HT-29 (cell line): ENCODE measurements at places on chromosomes 3 and 15.

GRCh38 chr15:27853624-27854455 is 245.3 kb downstream of the OCA2 start:
- DNase-seq = no peak

GRCh38 chr3:178505832-178506231 is 30.4 kb upstream of the KCNMB2 start:
- no peak for DNase-seq

DNA sequence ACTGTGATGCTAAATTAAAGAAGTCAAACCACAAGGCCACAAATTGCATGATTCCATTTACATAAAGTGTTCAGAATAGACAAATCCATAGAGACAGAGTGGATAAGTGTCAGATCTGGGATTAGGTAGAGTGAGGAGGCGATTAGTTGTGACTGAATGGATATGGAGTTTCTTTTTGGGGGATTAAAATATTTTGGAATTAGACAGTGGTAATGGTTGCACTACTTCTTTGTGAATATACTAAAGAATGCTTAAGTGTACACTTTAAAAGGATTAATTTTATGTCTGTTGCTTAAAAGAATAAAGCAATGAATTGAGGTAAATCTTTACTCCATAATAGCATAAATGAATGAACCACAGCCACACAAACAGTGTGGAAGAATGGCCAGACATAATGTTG is 175.5 kb upstream of the CADM2 start:
- no peak for DNase-seq

- DNase-seq = no peak
These were observed 82.8 kb downstream of the SSR3 start for GRCh38 chr3:156472150-156472549.

- DNase-seq = no peak
These were observed 275.8 kb downstream of the SQOR start for GRCh38 chr15:45910671-45911070.

DNA sequence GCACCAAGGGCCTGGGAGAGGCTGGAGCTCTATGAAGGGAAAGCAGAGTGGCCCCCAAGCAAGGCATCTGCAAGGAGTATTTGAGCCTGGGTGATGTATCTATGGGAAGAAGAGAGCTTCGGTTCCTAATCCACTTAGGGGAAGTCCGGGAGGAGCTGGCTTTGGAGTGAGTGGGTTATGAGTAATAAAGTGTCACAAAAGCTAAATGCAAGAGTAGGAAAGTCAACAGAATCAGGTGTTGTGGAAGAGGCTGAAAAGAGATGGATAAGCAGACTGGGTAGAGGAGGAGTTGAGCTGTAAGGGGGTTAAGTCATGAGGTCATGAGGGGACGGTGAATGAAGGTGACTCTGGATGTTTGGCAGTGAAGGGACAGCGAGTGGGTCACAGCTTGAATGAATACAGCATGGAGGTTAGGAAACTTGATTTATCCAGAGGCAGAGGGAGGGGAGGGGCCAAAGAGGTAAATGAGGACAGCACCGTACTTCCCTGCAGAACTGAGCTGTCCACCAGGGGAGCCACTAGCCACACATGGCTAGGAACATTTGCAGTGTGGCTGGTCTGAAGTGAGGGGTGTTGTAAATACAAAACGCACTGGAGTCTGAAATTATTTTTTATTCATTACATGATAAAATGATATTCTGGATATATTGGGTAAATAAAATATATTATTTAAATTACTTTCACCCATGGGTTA is 83.3 kb downstream of the ADCY5 start:
- DNase-seq = peak; percentile 58

- DNase-seq = no peak
These were observed 904.3 kb downstream of the NSUN3 start for GRCh38 chr3:94967196-94967595.

- DNase-seq = peak; percentile 32
These were observed 7.7 kb downstream of the SNX4 start for GRCh38 chr3:125512135-125512920.

DNA sequence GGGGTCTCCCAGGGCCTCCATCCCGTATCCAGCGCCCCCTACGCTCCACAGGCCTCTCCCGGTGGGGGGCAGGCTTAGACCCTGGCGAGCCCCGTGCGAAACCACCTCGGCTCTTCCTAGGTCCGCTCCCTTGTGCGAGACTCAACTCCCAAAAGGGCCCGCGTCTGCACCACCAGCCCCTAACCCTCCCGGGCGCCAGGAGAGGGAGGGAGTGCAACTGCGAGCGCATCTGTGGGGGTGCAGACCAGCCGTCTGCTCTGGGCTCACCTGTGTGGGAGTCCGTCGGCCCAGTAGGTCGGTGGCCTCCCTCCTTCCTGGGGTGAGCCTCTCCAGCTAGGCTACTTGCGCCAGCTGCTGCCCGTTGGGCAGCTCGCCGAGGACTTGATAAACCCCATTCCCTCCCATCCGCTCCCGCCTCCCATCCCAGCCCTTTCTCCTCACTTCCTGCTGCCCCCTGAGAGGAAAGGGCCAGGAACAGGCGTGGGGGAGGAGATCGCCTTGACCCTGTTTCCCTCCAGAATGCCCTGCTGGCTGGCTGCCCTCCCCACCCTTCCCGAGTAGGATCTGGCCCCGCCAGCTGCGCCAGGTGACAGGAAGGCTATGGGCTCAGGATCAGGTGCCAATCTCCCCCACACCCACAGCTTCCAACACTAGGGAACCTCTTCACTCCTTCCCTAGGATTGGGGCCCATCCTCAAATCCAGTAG is at the start of gene HYAL2:
HYAL2 (minus strand) TSS at position 360 of the 706 bp plus-strand sequence. CDS start 2,256 bp downstream, outside the sequence.
- peak; percentile 36 for DNase-seq

GRCh38 chr3:4310971-4311370 is 7.8 kb downstream of the SETMAR start:
- no peak for DNase-seq

DNA sequence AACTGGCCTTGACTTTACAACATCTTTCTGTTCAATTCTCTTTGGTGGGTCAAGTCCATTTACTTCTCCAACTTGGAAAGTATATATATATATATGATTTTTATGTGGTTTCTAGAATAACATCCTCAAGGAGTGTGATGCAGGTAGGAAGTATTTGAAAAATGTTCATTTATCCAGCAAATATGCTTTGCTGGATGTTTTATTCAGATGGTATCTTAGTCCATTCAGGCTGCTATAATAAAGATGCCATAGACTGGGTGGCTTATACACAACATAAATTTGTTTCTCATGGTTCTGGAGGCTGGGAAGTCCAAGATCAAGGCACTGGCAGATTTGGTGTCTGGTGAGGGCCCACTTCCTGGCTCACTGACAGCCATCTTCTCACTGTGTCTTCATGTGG is 168.7 kb upstream of the RASGRP1 start:
- no peak for DNase-seq

- DNase-seq = peak; percentile 64
These were observed 448 bp downstream of the SLC12A8 start for GRCh38 chr3:125212091-125212508.

DNA sequence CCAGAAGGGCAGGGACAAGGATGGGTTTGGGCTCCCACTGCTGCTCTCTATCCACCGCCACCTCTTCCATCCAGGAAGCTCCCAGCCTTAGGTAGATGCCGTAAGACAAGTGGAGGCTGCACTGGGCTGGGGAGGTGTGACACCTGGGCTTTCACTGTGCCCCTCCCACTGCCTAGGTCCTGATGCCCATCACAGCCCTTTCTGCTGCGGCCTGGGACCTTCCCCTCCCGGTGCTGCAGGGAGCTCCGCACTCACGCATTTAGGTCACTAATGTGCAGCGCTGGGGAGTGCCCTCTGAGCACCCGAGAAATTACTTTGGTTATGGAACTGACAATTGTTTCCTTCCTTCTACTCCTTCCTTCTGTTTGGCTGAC is 850 bp downstream of the LTF start:
- DNase-seq = no peak

- DNase-seq = peak; percentile 3
These were observed 4.9 kb downstream of the CCDC33 start for GRCh38 chr15:74240897-74241614.

DNA sequence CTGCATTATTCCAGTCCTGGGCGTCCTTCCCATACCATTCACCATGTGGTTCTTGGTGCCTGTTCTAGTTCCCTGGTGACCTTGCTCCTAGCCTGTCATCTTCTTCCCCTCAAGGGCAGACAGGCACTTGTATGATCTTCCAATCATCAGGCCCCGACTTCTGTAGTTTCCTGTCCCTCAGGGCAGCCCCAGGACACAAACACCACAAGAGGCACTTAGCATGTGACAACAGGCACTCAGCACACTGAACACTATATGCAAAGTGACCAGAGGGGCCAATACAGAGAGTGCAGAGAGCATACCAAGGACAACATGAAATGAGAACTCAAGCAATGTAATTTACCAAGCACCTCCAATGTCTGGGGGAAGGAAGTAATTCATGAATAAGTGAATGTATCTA is 17.9 kb downstream of the TMEM40 start:
- no peak for DNase-seq

- DNase-seq = no peak
These were observed 31.6 kb downstream of the BTD start for GRCh38 chr3:15633159-15633558.

GRCh38 chr3:187969581-187969950 is 184.4 kb upstream of the LPP start:
- DNase-seq = no peak

DNA sequence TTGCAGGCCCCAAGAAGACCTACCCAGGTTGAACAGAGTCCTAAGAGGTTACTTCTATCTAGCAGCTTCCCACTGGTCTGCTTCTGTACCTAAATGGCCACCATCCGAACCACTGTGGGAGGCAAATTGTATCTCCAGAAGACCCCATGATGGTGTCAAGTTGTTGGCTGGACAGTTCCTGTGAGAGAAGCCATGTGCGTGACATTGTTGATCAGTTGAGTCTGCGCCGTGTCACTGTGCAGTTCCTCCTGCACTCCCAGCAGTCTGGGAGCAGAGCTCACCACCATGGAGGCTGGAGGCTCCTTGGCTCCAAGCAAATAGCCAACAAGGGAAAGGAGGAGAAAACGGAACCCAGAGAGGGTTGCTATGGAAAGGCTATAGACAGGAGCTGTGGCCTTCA is 7.5 kb upstream of the CYP1A1 start:
- DNase-seq = no peak

- no peak for DNase-seq
These were observed 194.1 kb upstream of the ZBTB20 start for GRCh38 chr3:115341208-115341607.

DNA sequence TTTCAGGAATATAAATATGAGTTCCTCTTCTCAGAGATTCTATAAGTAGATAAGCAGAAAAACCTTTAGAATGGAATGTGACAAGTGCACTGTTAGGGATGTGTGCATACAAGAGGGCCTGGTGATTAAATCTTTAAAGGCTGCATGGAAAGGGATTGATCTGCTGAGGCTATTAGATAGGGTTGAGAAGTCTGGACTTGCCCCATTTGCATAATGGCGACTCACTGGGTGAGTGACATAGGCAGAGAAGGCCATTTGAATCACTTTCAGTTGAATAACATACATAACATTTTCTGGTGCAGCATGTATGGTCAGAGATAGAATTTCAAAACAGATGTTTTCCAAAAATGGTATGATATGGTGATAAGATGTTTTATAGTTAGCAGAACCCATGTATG is 156.9 kb downstream of the ZNF621 start:
- no peak for DNase-seq

DNA sequence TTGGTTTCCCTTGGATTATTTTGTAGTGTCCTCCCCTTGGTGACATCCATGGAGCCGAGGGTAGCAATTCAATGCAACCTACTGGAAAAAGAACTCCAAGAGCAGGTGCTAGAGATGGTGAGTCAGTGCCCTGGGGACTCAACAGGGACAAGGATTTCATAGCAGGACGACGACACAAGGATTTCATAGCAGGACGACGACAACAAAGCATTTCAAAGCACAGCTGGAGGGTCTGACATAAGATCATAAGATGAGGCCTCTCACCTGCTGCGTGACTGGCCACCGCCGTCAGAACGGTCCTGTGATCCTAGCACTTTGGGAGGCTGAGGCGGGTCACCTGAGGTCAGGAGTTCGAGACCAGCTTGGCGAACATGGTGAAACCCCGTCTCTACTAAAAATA is 22.5 kb downstream of the NRROS start:
- no peak for DNase-seq

DNA sequence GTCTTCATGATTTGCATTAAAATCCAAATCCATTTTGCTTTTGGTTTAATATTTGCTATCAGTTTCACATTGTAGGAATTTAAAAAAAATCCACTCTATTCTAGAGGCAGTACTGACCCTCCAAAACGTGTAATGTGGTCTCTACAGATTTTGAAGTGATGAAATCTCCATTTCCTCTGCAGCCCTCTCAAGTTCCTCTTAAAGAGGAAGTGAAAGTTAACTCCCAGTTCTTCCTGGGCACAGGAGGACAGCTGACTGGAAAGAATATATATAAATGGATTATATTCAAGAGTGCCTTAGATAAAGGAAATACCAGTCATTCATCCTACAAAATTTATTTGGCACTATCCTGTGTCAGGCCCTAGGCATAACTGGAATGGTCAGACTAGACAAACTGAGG is 83.5 kb upstream of the PLCL2 start:
- no peak for DNase-seq

DNA sequence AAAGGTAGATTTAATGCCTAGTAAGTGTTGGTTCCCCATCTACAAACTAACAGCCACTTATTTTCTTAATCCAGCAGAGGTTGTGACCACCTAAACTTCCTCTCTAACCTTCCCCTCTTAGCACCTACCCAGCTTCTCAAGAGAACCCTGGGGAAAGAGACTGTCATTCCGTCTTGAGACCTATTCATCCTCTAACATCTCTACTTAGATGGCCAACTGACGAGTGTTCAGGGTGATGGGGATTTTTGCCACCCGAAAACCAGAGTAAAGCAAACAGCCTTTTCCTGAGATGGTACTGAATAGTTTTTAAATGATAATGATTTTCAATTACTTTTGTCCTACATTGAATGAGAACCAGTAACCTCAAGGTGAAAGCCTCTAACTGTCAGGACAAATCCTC is 9.3 kb upstream of the GBE1 start:
- no peak for DNase-seq

DNA sequence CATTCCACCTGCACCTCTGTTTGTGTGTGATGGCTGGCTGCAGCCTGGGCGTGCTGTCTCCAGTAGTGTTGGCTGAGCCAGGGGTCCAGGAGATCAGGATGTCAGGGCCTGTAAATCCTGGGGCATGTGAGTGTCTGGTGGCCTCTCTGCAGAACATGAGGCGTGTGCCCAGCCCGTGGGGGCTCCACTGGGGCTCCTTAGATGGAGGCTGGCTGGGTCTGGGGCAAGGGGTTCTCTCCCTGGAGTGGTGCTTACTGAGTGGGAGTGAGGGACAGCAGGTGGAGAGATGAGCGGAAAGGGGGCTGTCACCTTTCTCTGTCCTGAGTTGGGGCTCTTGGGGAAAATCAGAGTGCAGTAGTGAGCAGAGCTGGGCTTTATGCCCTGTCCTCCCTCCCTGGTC is 152.2 kb downstream of the CHDH start:
- DNase-seq = no peak
